ENCODE measurements at places on chromosomes 2 and 18.

DNA sequence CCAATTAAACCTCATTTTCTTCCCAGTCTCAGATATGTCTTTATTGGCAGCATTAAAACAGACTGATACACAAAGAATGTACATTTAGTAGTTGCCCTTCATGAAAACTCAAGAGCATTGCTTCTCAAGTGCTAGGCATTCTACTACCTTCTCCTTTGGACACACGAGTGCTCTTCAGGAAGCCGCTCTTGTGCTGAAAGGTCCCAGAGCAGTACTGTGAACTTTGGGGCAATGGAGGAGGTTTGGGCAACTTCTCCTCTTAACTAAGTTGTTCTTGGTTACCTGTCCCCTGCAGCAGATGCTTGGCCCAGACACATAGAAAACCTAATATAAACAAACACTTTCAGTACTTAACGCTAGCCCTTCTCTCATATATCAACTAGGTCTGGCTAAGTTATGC lies 362.8 kb downstream of the DPP10 start:
- DNase-seq: no peak

GRCh38 chr2:223601018-223601417 lies 1.1 kb downstream of the SCG2 start:
- no peak for DNase-seq

GRCh38 chr18:13218368-13218991 lies at the start of gene LDLRAD4:
Gene LDLRAD4, plus strand, starts transcription at chr18:13218760.
- DNase-seq: no peak

DNA sequence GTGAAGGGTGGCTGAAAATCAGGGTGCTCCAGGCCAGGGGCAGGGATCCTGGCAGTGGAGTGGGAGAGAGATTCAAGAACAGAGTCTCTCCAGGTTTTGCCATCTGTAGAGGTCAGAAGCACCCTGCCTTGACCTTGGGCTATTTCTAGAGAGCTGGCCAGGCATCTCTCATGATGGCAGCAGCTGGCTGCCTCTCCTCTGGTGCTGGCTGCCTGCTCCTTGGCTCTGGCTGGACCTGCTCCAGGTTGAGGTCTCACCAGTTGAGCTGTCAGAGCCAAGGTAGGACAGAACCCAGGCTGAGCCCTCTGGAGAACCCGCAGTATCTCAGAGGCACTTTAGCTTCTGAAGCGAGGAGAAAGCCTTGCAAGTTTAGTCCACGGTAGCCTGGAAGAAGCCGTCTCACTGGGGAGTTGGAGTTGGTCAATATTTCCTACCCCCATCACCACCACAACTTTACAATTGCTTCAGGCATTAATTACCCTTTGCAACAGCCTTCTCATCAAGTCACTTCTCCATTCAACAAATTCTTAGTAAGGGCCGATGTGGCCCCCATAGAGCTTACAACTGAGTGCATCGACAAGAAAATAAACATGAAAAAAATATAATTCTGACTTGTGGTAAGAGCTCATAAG lies 25.6 kb downstream of the GNLY start:
- DNase-seq: no peak

DNA sequence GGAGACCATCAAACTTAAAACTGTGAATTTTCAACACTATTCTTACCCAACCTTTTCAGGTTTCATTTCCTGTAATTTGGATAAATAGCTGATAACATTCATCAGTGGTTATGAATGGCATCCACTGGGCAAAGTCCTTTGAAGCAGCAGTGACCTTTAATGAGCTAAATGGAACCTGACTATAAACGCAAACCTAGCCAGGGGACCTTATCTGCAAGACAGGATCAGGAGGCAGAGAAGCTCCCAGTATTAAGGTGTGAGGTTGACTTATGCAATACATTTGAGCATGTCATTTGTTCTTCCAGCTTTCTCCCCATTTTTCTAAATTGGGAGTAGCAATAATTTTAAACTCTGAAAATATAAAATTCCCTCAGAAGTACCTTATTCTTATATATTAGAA lies 38.4 kb downstream of the CREG2 start:
- DNase-seq: no peak

DNA sequence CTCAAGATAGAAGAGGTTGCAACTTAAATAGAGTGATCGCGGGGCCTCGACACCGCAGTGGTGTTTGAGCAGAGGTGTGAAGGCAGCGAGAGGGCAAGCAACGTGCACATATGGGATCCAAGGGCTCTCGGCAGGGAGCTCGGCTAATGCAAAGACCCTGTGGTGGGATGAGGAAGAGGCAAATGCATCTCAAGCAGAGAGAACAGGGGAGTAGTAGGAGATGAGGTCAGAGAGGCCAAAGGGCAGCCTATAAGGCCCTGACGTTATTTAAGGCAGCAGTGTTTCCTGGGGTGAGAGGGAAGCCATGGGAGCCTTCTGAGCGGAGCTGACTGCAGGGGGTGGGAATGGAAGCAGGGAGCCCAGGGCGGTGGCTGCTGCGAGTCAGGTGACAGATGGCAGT lies 74.5 kb downstream of the MRPS9 start:
- no peak for DNase-seq

- no peak for DNase-seq
Measured at GRCh38 chr2:191299010-191299409, 53.8 kb downstream of the MYO1B start.

DNA sequence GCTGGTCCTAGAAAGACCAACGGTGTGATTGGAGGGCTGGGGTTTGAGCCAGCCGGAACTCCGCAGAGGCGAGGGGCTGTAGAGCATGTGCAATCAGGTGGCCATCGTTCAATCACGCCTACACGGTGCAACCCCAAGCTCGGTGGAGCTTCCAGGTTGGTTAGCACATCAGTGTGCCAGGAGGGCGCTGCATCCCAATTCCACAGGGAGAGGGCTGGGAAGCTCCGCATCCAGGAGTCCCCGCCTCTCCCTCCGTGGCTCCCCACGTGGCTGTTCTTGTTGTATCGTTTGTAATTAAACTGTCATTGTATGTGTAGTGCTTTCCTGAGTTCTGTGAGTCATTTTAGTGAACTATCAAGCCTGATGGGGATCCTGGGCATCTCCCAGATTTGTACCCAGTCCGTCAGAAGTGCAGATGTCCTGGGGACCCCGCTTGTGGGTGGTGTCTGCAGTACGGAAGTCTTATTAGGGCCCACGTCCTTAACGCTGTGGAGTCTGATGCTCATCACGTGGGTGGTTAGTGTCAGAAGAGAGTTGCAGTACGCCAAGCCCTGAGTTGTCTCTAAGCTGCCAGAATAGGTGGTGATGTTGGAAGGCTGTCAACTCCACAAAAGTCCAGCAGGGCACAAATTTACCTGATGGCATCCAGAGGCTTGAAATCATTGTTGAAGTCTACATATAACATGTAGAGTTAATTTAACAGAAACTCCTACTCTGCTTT lies 20.6 kb upstream of the AMMECR1L start:
- no peak for DNase-seq

- DNase-seq: no peak
Measured at GRCh38 chr2:156279446-156280150, 52.9 kb downstream of the NR4A2 start.

DNA sequence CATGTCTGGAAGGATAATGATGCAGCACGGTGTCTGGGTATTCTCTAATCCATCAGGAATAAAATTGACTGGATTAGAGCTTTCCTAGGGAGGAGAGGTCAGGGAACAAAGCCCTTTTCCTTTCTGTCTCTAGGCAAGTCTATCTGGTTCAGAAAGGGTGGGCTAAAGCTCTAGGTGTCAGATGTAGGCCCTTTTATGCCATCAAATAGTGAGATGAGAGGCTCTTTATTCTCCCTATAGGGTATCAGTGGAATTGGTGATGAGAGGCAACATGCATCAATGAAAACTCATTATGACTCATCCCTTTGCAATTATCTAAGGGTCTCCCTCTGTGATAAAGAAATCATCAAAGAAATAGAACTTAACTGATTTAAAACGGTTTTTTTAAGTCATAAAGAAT lies 328.0 kb upstream of the CRIM1 start:
- no peak for DNase-seq

DNA sequence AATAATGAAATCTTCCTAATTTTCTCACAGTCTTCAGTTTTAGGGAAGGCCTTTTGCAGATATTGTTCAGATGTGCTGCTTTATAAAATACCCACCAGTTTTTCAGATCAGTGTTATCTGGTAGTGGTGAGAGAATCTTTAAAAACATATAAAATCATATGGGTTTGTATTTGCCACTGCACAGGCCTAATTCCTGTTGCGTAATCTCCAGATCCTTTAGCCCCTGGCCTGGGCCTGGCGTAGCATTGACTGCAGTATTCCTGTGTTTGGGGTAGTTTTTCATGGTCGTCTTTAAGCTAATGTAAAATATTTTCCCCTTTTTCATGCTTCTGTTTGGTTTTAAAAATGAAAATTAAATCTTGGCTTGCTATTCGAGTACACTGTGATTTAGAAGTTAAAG lies 43.2 kb downstream of the TSHZ1 start:
- no peak for DNase-seq

- no peak for DNase-seq
Measured at GRCh38 chr18:7370375-7370774, 139.5 kb downstream of the LRRC30 start.

DNA sequence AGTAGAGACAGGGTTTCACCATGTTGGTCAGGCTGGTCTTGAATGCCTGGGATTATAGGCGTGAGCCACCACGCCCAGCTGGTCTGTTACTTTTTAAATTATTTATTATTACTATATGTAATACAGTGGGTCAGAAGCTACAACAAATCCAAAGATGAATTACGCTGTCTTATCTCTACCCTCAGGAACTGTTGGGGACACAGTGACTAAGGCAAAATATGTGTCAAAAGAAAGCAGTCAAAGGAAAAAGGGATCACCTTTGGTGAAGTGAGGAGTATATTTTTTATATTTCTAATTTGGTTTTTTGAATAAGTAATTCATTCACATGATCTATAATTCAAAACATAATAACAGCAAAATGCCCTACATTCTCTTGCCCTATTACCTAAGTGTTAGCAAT lies 4.7 kb downstream of the CREB1 start:
- no peak for DNase-seq

DNA sequence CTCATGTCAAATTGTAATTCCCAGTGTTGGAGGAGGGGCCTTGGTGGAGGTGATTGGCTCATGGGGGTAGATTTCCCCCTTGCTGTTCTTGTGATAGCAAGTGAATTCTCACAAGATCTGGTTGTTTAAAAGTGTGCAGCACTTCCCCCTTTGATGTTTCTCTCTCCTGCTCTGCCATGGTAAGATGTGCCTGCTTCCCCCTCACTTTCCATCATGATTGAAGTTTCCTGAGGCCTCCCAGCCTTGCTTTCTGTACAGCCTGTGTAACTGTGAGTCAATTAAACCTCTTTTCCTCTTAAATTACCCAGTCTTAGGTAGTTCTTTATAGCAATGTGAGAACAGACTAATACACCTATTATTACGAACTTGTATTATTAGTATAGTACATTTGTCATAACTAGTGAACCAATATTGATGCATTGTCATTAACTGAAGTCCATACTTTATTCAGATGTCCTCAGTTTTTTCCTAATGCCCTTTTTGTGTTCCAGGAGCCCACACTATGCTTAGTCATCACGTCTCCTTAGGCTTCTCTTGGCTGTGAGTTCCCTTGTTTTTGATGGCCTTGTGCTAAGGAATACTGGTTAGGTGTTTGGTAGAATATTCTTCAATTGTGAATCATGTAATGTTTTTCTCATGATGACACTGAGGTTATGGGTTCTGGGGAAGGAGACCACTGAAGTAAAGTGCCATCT lies 4.5 kb upstream of the MAP3K2 start:
- no peak for DNase-seq

- no peak for DNase-seq
Measured at GRCh38 chr2:223811757-223812156, 25.6 kb downstream of the AP1S3 start.

DNA sequence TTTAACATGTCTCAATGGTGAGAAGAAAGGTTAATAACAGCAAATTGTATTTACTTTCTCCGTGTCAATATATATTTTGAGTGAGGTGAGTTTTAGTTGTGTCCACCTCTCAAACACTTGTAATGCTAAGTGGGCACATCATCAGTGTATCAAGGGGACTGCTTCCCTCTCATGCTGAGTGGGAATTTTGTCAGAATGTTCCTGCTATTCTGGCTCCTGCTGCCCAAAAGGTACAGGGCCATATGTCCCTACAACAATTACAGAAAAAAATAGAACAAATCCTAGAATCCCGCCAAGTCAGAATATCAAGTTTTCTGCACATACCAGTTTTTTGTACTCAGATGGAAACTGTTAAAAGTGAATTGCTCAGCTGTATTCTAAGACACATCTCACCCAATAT lies 5.4 kb upstream of the CERKL start:
- no peak for DNase-seq

DNA sequence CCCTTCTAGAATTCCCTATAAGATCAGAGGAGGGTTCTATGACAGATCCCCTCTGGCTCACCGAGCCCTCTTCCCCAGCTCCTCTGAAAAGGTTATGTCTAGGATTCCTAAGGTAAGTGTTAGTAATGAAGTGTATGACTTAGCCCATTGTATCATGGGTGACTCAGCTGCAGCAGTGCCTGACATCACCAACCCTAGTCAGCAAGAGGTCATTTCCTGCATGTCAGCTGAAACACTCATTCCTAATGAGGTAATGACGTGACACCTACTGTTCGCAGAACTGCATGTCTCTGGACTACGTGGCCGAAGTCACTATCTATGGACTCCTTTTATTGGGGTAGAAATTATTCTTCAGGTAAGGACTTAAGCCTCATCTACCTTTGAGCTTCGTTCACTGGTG lies 196.1 kb upstream of the MYT1L start:
- DNase-seq: no peak

DNA sequence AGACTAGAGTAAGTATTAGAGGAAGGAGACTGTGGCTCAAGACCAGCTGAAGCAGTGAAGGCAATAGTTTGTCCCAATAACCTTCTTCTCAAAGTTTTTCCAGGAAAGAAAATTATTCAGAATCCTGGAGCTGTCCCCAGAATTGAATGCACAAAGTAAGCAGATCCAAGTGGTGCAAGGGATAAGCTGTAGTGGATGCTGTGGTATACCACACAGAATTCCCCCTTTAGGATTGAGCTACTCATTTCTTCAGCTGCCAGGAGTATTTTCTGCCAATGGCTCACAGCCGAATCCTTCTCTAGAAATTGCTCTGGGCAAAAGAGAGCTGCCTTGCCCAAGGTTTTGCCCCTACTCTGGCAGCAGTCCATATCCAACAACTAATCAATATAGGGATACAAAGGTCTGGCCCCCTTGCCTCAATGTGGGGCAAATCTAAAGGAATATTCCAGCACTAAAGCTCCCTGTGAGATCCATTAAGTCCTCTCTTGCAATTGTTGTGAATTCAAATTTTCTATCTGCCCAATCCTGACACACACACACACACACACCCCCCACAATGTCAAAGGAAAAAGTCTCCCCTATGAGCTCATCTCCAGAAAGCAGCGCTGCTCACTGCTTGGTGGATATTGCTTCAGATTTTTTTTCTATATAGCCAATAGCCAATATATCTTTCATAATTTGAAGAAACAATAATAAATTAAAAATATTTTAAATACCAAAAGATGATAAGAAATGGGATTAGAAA lies 18.4 kb upstream of the TCF7L1 start:
- no peak for DNase-seq

- DNase-seq: no peak
Measured at GRCh38 chr2:183495079-183495478, 370.8 kb downstream of the NUP35 start.

- no peak for DNase-seq
Measured at GRCh38 chr2:26913999-26914658, 56.3 kb upstream of the MAPRE3 start.
